Brain pericyte (primary cell): ENCODE measurements at places on chromosomes 2 and 18.

GRCh38 chr2:212441141-212441540 lies 97.5 kb downstream of the ERBB4 start:
- no peak for DNase-seq

GRCh38 chr2:238910751-238911351 lies 63.0 kb downstream of the TWIST2 start:
- DNase-seq: no peak

GRCh38 chr2:55133467-55134315 lies 83.4 kb upstream of the RTN4 start:
- no peak for DNase-seq

DNA sequence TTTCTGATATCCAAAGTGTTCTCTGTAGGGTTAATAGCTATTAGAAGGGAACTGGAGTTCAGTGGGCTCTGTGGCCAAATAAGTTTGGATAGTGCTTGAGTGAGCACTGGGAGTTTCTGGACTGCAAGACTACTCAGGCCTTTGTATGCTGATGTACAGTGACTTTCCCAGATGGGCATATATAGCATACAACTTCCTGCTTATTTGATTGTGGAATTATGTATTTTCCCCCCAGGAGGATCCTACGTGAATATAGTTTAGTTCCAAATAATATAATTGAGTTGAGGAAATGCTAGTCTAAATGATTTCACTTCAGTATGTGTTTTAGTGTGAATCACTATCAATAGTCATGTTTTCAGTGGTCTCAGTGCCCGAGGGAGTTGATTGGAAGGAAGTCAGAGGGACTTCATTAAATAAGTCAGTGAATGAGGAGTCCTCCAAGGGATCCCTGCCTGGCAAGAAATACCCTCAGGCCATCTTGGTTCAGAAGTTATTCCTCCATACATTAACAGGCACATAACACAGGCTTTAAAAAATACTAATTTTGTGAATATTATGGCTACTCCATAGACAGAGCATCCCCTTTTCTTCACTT lies 251.4 kb downstream of the PRKCE start:
- DNase-seq: no peak

- no peak for DNase-seq
Observed at GRCh38 chr2:226715347-226715990, 84.2 kb downstream of the IRS1 start.

DNA sequence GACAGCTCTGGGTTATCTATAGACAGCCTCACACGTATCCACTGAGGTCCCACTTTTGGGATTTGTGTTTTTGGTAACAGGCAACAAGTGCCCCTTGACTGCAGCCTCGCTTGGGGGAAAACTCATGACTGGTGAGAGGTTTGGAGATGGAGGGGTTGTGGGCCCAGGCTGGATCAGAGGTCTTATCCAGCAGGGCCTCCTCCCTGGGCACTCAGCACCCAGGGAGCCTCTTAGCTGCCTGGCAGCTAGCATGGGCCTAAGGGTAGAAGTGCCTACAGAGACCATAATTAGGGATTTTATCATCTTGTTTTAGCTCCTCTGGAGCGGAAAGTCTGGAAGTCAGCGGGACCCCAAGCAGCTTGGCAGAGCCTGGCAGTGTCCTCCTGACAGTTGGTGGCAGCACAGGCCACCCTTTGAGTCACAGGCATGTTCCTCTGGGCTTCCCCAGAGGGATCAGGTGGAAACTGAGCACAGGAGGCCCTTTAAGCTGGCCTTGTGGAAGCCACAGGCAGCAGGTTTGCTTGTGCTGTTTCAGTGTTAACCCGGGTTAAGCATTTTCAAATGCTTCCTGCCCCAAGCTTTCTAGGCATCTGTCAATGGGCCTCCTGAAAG lies 143.1 kb downstream of the KCTD1 start:
- DNase-seq: no peak

DNA sequence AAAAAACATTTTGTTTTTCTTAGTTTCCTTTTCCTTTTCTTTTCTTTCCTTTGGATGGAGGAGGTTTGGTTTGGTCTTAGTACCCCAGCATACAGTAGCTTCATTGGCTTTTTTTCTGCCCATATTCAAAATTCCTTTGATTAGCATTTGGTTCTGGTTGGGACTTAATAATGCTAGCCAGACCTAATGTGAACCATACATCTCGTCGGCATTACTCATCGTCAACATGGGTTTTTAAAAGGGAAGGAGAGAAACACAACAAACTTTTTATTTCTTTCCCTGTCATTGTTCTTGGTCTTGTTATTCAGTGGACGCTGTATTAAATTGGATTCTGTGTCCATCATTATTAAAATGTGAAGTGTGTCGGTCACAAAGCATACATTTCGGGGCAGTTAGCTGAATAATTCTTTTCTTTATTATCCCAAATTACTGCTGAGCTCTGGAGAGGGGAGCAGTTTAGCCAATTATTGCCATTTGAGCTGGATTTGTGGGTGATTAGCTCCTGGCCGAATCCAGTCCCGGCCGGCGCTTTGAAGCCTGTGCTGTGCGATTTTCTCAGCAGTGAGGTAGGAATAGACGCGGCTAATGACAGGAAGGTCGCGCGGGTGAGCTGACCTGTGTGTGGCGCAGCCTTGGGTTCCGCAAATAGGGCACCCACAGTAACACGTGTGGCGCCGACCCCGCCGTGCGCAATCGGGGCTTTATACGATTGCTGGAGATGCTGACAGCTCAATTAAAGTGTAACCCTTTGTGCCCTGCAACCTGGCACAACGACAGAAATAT lies 303.3 kb downstream of the GBX2 start:
- no peak for DNase-seq

- DNase-seq: no peak
Observed at GRCh38 chr2:85831735-85832134, 57.1 kb downstream of the ST3GAL5 start.

GRCh38 chr2:17058772-17059402 lies 393.3 kb upstream of the CYRIA start:
- DNase-seq: no peak
